ENCODE measurements at places on chromosomes 11 and 22. TPM values are rescaled to one million over a fixed set of nuclear protein-coding genes. Genes with fewer than 3 reads are reported as not detected.
A peak's percentile ranks its signal among the peaks of the same experiment; 100 is the strongest.

Gene KRTAP5-10
- 0.17 TPM for polyA plus RNA-seq

DNA sequence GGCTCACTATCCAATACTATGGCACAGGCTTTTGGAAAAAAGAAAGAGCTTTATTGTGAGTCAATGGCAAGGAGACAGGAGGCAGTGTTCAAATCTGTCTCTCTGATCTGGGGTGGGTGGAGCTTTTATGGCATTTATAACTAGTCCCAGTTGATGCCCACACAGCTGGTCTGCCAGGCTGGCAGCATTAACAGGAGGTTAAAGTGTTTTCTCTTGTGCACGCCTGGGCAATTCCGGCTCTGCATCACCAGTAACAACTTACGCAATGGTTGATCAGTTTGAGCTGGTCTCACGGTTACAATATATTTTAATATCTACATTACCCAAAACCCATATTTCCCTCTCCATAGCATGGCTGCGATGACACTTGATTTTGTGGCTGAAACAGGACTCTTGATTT is 15.1 kb upstream of the SMIM38 start:
- DNase-seq = no peak

Gene NLRP6
- not detected for polyA plus RNA-seq

DNA sequence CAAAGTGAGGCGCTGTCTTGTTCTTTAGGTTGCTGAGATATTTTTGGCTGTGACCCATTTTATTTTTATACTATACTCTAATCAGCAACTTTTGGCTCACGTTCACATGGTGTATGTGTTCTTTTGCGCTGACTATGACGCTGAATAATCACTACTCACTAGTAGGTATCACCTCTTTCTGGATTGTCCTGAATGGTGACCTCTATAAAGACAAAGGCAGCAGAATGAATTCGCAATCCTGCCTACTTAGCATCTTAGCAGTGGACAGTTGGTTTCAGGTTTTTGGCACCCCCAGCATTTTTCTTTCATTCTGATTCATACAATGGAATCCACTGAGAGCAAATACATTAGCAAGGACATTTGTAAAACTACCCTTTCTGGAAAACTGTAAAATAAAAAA is 351.3 kb downstream of the JRKL start:
- DNase-seq = no peak

Gene MUC5B
- polyA plus RNA-seq = 131 TPM

DNA sequence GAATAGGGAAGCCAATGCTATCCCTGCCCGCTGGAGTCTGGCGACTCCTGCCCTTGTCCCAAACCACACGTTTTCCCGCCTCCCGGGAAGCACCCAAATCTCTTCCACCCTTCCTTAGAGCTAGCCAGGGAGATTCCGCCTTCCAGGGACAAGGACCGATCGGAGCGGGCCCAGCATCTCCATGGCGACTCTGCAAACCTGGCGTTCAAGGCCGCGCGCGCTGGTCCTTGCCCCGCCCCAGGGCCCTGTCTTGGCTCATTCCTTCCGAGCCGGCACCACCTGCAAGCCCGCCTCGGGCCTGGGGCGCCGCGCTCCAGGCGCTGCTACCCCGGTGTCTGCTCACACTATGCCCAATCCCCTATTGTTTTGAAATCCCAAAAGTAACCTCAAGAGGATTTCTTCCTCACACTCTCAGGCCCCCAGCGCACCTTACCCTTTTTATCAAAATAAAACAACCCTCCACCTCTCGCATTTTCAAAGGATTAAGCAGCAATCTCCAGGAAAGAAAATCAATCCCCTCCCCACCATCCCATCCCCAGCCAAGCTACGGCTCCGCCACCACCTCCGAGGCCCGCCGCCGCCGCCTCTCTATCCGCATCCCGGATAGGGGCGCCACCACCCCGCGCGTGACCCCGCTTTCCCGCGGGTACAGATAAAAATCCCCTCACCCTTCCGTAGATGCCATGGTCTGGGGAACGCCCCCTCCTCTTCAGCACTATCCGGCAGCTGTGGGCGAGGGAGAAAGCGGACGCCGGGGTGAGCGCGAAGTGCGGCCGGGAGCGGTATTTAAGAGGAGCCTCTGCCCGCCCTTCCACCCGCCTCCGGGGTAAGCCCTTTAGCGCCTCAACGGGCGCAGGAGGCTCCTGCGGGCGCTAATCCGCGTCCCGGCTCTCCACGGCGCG is 825 bp downstream of the SLC1A2 start:
- no peak for DNase-seq

DNA sequence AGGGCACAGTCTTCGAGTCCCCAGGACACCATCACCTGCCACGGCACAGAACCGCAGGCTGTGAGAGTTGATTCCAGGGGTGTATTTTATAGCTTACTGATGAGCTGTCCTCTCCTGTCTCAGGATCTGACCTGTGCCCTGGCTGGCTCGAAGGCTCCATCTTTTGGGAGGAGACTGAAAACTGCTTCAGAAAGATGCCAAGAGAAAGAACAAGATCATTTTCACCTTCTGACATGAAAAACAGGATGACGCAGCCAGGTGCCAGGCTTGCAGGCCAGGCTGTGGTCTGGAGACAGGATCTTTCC is 2.2 kb downstream of the MRGPRD start:
- DNase-seq = peak; percentile 17

Gene VPS37C
- polyA plus RNA-seq = 19.3 TPM

- no peak for DNase-seq
Observed at GRCh38 chr22:27792452-27793161, 8.9 kb downstream of the MN1 start.

DNA sequence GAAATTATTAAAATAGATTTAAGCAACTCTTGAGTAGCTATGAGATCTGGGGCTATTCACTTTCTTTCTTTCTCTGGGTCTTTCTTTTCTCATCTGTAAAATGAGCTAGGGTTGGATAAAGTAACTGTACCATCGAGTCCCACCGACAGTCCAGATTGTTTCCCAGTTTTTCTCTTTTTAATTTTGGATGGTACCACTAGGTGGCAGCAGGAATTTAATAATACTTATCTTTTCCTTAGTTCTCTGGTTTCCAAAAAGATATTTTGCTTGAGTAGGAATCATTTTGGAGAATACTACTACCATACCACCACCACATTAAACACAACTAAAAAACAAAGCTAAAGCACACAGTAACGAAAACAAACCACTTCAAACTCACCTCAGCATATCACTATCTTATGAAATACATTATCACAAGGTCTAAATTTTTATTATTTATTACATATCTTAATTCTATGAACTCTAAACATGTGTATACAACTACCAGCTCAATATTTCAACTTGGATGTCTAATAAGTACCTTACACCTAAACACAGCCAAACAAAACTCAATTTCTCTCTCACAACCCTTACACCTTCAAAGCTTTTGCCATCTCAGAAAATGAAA is 584.0 kb downstream of the KCNA4 start:
- DNase-seq = no peak

Gene FDXACB1
- polyA plus RNA-seq = 1.2 TPM

DNA sequence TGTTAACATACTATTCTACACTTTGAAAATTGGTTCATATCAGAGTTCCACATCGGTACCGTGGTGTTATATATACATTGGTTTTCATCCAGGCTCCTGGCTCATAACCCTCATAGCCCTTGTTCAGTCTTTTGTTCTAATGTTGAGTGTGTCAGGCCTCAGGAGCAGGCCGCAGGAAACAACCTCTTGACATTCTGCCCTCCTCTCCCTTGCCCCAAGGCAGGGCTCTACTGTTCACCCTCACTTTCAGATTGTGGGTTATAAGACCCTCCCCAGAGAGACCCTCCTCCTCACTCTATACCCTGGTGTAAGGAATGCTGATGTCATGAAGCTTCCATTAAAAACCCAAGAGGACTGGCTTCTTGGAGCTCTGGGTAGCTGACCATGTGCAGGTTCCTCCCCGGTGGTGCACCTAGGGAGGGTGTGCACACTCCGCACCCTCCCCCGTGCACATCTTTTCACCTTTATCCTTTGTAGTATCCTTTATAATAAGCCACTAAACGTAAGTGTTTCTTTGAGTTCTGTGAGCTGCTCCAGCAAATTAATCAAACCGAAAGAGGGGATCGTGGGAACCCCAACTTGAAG is 12.1 kb downstream of the SSH3 start:
- no peak for DNase-seq

DNA sequence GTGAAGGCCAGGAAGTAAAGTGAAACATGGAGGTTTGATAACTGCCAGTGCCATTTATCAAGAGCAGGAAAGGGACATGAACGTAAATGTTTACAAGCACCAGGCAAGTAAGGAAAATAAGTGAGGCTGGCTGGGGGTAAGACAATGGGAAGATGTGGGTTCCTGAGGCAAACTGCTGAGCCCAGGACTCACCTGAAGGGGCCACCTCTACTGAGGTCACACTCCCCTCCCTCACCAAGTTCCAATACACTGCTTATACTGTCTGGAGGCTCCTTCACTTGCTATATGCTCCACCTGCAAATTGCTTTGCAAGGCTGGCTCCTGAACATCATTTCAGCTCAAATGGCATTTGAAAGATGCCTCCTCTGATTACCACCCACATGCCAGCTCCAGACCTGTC is 10.3 kb upstream of the ZC3H12C start:
- DNase-seq = no peak

Gene ARHGAP32
- polyA plus RNA-seq = 10.8 TPM

DNA sequence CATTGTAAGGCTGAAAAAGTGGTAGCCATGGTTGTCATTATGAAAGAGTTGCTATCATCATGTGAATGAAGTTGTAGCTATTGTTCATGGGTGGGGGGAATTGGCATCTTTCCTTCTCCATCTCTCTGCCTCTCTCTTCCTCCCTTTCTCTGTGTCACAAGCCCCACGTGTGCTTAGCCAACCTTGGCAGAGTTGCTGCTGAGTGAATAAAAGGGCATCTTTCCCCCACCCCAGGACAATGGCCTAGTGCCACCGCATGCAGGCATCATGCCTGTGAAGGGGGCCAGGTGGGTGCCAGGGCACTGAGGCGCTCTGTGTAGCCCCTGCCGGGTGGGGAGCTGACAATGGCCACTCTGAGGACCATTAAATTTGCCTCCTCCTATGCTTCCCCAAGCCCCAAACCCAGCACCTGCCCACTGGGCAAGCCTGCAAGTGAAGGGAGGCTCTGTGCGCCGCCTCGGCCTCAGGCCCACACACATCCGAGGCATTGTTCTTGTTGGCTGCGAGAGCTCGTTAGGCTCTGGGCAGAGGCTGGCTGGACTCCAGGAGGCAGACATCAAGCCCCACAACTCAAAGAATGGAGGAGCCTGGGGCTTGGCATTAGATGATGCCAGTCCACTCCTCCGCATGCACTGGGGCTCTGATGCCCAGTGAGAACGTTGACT is 103.9 kb downstream of the SEZ6L start:
- no peak for DNase-seq

DNA sequence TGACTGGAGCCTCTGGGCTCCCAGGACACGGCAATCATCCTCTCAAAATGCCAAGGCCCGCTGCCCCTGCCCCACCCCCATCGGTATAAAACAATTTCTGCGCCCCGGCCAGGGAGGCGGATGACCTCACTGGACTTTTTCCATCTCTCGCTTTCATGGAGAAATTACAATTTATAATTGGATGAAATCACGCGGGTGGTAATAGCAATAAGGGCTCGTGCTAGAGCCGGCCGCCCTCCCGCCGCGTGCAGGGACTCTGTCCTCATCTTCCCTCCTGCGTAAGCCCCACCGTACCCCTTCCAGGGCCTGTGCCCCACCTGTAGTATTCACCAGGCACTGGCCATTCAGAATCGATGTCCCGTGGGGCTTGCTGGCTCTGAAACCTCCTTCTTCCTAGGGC is 64.5 kb downstream of the MACROD1 start:
- no peak for DNase-seq

DNA sequence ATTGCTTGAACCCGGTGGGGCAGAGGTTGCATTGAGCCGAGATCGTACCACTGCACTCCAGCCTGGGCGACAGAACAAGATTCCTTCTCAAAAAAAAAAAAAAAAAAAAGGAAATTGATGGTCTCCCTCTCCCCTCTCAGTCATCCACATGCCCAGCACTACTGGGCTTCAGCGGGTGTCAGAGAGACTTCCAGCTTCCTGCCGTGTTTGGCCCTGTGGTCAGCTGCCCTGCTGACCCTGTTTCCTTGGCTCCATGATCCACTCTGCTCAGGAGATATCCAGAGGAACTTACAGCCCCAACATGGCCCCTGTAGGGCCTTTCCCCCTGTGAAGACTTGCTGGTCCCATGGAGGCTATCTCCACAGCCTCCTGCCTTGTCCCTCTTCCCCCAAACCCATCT is 6.1 kb upstream of the PNPLA3 start:
- no peak for DNase-seq

DNA sequence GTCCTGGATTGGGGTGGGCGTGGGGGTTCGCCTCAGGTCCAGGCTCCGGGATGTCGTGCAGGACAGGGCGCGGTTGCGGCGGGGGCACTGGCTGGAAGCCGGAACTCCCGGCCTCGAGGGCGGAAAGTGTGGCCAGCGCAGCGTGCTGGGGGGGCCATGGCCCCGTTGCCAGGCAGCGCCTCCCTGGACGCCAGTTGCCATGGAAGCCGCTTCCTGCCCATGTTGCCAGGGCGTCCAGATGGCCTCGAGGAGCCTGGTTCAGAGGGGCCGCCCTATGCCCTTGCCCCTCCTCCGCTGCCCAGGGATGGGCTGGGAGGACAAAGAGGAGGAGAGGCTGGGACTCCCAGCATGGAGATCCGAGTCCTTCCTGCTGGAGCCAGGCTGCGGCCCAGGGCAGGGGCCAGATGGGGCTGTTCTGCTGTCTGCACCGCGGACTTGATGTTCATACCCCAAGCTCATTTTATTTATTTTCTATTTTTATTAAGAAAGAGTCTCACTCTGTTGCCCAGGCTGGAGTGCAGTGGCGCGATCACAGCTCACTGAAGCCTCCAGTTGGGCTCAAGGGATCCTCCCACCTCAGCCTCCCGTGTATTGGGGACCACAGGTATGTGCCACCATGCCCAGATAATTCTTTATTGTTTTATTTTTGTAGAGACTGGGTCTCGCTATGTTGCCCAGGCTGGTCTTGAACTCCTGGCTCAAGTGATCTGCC is 4.6 kb upstream of the CCDC188 start:
- DNase-seq = no peak

Gene GAL3ST1
- 3.6 TPM for polyA plus RNA-seq

DNA sequence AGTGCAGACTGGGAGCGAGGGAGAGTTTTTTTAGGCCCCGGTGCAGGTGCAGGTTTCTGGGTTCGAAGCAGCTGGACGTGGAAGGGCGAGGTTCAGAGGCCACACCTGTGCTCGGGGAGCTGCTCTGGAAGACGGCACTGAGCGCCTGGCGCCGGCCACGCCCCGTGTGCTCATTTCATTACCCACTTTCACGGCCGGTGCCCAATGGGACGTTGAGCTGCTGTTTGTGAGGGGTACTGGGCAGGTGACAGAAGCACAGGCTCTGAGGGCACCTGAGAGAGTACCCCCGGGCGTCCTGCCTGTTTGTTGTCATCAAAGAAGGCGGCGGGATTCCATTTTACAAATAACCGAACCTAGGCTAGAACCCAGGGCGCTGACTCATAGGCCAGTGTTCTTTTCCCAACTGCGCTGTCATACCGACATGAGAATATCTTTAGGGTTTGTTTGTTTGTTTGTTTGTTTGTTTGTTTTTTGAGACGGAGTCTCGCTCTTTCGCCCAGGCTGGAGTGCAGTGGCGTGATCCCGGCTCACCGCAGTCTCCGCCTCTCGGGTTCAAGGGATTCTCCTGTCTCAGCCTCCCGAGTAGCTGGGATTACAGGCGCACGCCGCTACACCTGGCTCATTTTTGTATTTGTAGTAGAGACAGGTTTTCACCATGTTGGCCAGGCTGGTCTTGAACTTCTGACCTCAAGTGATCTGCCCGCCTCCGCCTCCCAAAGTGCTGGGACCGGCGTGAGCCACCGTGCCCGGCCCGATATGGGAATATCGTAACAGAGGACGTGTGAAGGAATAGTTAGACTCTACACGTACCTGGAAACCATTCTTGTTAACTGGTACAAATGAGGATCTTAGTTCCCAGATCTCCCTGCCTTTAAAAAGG is 16.6 kb upstream of the SPTBN2 start:
- DNase-seq = no peak

- no peak for DNase-seq
Observed at GRCh38 chr11:125916683-125917347, 12.5 kb downstream of the DDX25 start.

Measured in sigmoid colon (tissue), 7 donors.